Forelimb muscle (tissue), 1 donor: ENCODE measurements at places on chromosomes 7 and 10.

- no peak for DNase-seq
Measured at GRCh38 chr10:13019280-13019679, 17.8 kb upstream of the CCDC3 start.

GRCh38 chr7:94087664-94088352 is 83.7 kb upstream of the BET1 start:
- DNase-seq = peak; percentile 34

DNA sequence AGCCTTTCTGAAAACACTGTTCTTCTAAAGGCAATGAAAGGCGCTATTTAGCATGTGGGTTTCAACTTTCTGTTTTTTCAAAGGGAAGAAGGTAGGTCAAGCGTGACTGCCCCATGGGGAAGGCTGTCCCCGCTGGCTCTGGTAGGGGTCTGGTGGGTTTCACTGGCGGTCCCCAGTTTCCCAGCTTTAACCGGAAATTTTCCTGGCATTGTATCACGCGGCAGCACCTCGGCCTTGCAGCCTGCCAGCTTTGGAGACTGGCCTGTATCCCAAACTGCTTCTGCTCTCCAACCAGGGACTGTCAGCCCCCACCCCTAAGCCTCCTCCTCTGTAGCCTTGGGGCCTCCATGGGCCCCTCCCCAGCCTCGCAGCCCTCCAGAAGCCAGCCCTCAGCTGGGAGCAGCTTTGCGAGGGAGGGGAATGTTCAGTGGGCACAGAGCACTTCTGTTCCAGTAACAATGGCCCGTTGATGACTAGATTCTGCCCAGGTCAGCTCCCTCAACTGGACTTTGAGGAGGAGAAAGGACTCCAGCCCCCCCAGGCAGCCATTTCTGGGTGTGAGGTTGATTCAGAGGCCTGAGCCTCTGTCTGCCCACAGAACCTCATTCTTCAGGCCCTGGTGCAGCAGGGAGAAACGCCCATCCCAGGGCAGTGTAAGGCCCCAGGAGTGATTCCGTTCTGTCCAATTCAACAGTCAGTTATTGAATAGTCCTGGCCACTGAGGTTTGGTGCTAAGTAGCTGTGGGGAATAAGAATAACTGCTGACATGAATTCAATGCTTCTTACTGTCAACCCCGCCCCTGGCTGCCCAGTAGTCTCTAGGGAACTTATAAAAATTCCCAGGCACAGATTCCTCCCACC is 17.1 kb downstream of the CHST3 start:
- no peak for DNase-seq

DNA sequence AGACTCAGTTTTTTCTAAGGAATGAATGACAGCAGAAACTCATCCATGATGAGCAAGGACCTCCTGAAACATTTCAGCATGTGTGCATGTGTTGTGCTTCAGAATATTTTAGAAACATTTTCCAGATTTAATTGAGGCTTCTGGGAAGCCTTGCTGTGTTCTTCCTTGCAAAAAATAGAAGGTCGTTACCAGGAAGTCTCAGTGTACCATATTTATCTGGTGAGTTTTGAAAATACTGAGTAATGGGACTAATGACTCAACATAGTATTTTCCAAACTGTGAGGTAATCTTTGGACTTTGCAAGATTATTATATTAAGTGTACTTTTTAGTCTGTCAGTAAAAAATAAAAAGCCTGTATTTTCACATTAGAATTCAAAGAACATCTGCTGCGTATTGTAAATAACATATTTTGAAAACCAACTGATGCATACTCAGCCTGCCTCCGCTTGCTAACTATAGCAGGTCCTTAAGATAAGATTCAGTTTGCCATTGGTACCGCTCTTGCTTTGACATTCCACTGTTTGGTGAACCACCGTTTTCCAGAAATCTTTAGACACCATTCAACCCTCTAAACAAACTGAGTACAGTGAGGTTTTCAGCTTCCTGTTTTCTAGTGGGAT is 739.6 kb upstream of the GALNT17 start:
- DNase-seq = peak; percentile 84

GRCh38 chr7:65254061-65254460 is 119.6 kb upstream of the ZNF92 start:
- DNase-seq = no peak

- DNase-seq = no peak
Measured at GRCh38 chr10:71080381-71081228, 131.8 kb upstream of the UNC5B start.

GRCh38 chr10:104688251-104689042 is 47.4 kb downstream of the SORCS3 start:
- DNase-seq = no peak

- no peak for DNase-seq
Measured at GRCh38 chr7:158366346-158366745, 221.3 kb downstream of the PTPRN2 start.

GRCh38 chr7:151161757-151162156 is 5.7 kb downstream of the GBX1 start:
- no peak for DNase-seq

- DNase-seq = no peak
Measured at GRCh38 chr7:137546671-137547070, 203.1 kb upstream of the PTN start.

DNA sequence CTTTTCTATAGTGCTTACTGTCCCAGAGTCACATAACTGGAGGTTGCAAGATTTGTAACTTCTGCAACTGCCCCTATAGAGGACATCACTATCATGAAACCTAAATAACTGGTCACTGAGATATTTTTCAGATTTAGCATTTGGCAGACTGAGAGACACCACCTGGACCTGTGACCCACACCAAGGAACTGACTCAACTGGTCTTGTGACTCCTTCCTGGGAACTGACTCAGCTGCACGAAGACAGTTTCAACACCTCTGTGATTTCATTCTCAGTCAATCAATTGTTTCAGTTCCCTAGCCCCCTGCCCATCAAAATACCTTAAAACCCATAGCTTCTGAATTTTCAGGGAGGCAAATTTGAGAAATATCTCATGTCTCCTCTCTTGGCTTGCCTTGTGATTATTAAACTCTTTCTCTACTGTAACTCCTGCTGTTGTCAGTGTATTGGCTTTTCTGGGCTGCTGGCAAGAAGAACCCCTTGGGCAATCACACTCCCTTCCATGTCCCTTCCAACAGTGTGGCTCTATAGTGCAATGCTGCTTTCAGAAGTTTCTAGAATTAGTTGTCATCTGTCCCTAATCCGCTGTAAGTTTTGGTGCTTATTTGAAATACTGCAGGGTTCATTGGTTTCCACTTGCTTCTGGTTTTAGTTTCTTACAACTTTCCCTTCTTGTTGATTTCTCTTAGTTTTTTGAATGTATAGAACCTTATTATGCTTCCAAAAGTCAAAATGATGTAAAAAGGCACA is 127.8 kb upstream of the ADCY1 start:
- no peak for DNase-seq

- DNase-seq = no peak
Measured at GRCh38 chr10:112335111-112335867, 38.6 kb upstream of the ACSL5 start.

DNA sequence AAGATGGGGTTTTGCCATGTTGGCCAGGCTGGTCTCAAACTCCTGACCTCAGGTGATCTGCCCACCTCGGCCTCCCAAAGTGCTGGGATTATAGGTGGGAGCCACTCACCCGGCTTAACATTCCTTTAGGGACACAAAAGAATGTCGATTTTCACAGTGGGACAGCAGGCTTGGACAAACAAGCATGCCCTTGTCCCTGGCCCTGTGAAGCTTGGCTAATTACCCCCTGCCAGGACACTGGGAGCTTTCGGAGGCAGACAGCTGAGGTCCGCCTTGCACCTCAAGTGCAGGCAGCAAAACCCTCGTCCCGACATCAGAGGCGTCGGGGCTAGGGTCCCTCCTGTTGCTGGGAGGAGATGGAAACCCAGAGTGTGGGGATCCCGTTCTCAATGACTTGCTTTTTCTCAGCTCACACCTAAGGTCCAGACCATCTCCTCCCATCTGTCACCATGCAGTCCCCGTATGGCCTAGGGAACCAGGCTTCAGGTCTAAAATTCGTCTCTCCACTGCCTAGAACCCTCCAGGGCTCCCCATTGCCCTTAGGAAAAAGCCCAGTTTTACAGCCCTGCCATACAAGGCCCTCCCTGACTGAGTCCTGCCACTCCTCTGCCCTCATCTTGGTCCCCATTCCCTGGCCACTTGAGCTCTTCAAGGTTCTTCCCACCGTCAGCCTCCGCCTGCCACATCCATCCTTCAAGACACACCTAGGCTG is 6.3 kb upstream of the CLIP2 start:
- no peak for DNase-seq
